LHCN-M2 (cell line): ENCODE measurements at places on chromosomes 11 and 22. TPM values are rescaled to one million over a fixed set of nuclear protein-coding genes. Genes with fewer than 3 reads are reported as not detected.

TTC36 gene
- total RNA-seq = 0.32 and 0.86 TPM in 2 replicates

DNA sequence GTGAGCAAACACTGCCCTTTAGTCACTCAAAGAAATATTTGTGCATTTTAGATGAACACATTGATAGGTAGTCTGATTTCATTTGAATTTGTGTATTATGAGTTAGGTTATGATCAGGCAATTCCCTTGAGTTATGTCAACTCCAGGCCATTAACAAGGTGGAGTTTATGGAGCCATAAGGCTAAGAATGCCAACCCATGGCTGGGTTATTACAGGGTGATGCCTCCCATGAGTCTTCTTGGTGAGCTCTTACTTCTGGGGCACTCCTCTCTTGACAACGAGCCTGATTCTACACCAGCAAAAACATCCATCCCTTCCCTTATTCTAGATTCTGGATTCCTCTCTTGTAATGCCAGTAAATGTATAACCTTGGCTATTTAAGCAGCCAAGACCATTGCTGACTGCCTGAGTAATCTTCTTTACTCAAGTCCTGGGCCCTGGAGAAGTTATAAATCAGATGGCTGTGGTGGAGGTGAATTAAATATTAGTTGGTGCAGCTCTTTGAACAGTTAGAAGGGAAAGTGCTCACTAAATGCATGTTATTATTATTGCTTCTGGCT, 645.7 kb upstream of the TENM4 start:
- no peak for DNase-seq

- DNase-seq = no peak
These were observed 22.7 kb upstream of the BDNF start for GRCh38 chr11:27722953-27723344.

DNA sequence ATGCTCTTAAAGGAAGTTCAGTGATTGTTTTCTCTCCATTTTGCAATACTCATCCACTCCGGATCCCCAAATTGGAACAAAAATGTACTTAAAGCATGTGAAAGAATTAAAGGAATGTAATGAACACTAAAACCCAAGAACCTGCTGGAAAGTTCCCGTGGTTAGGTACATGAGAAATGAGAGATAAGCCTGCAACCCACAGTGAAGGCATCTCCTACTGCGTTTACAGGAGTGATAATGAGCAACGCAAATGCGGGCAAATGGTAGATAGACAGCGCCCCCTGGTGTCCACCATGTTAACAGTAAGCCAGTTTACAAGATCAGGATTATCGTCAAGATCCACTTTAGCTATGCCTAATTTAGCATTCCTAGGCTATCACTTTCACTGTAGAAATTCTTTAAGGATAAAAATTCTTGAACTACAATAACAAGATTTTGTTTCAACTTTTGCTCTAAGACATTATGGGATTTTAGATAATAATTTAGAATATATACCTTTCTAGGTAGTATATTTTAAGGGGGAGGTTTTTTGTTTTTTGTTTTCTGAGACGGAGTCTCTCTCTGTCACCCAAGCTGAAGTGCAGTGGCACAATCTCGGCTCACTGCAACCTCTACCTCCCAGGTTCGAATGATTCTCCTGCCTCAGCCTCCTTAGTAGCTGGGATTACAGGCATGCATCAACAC, 29.9 kb downstream of the ALG9 start:
- DNase-seq = peak; percentile 71

DNA sequence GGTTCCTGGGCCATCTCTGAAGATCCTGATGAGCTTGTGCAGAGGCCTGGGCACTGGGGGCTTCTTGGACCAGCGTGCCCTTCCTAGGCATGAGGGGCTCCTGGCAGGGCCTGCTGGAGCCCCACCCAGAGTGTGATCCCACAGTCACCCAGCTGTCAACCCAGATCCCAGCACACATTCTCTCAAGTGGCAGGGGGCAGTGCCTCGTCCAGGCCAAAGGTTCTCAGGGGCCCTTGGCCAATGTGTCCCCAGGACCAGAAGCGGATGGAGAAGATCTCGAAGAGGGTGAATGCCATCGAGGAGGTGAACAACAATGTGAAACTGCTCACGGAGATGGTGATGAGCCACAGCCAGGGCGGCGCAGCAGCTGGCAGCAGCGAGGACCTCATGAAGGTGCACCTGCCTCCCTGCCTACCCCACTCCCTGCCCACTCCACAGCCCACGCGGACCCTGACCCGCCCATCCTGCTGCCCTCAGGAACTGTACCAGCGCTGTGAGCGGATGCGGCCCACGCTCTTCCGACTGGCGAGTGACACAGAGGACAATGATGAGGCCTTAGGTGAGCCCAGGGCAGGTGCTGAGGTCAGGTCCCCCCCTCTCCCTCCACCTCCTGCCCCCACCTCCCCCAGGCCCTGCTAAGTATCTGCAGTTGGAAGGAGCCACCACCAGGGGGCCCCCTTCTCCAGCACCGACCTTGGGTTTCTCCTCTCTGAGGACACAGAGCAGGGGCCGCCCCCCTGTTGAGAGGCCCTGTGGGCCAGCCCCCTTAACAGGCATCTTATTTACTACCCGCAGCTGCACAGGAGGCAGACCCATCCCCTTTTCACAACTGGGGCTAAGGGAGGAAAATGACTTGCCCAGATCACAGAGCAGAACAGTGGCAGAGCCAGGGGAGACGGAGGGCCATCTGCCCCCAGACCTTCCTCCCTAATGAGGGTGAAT, 14.7 kb downstream of the GGA1 start:
- DNase-seq = peak; percentile 39
